NK-92 treated with Interleukin-12 subunit alpha and Interleukin-12 subunit beta, amount 100 ng/mL, for 24 hours (cell line): ENCODE measurements at places on chromosomes 3 and 15.

DNA sequence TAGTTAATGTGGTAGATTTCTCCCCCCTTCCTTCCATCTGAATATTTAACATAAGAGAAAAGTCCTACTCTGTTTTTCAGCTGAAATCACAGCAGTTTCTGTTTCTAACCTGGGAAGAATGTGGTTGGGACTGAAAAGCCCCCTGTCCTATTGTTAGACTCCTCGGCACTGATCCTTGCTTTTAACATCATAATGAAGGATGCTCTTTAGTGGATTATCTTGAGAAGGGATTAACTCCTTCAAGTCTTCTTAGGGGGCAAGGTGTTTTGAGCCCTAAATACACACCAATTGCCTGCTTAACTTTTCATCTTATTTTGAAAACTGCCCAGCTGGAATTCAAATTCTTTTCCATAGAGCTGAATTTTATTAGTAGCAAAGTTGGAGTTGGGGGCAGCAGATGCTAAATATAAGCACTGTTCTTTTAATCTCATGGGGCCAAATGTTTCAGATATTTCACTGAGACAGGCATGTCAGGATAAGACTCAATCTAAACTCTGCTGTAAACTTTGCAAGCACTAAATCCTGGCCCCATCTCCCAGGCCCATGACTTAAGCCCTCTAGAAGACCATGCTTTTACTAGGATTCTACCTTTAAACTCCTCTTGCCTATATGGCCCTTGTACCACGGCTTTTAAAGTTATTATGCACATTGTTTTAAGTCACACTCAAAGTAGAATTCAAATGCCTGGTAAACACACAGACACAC, 243.2 kb upstream of the NR2F2 start:
- no peak for DNase-seq

GRCh38 chr15:41691471-41691870, 31.3 kb downstream of the MGA start:
- no peak for DNase-seq

GRCh38 chr15:48800811-48801455, 9.9 kb downstream of the CEP152 start:
- no peak for DNase-seq

DNA sequence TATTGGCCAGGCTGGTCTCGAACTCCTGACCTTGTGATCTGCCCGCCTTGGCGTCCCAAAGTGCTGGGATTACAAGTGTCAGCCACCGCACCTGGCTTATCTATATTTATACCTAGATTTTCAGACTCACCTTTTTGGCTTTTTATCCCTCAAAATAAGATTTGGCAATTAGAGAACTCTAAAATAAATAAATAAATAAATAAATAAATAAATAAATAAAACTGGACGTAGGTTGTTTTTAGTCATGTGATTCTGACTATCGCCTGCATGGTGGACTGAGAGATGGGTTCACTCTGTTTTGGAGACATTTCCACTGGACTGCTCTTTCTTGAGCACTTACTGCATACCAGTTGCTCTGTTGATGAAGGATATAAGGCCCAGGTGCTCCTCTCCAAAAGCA, 46.2 kb upstream of the AKAP13 start:
- DNase-seq = no peak

GRCh38 chr3:174342941-174343501, 516.1 kb upstream of the NAALADL2 start:
- DNase-seq = no peak

DNA sequence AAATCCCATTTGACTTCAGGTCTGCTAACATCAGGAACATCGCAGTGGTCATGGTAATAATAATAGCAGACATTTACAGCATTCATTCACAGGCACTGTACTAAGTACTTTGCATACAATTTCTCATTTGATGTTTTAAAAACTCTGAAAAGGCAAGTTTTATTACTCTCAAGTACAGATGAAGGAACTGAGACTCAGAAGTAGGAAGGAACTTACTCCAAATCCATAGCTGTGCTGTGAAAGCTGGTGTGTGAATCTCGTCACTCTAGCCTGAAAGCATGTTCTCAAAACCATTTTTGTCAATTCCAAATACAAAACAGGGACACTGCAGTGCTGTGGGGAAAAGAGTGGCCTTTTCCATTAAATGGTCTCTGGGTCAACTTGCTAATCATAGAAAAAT, 179.9 kb downstream of the FAM43A start:
- no peak for DNase-seq

- no peak for DNase-seq
These were observed 6.0 kb downstream of the HHATL start for GRCh38 chr3:42696356-42697288.

- DNase-seq = no peak
These were observed 349.4 kb downstream of the CNTN6 start for GRCh38 chr3:1442271-1442670.
